ENCODE measurements at places on chromosomes 4 and X. TPM values are rescaled to one million over a fixed set of nuclear protein-coding genes. Genes with fewer than 3 reads are reported as not detected.

STAG2 gene
- 28.2 TPM for total RNA-seq

MAGEC1 gene
- 0.04 TPM for total RNA-seq

NUDT9 gene
- 25.1 TPM for total RNA-seq

ARR3 gene
- total RNA-seq = not detected

AFP gene
- 1.7 TPM for total RNA-seq

TRIM60 gene
- total RNA-seq = not detected

GAGE2A gene
- total RNA-seq = not detected

BTK gene
- 0.15 TPM for total RNA-seq

ADH7 gene
- total RNA-seq = not detected

SH3D19 gene
- 28.2 TPM for total RNA-seq

NXF2B gene
- total RNA-seq = not detected

LUZP4 gene
- total RNA-seq = not detected

DGKK gene
- not detected for total RNA-seq

SPANXB1 gene
- 4.0 TPM for total RNA-seq

HTN1 gene
- total RNA-seq = not detected

SMIM20 gene
- 28.1 TPM for total RNA-seq

NIPAL1 gene
- total RNA-seq = 1.2 TPM

GLRA2 gene
- not detected for total RNA-seq

S100P gene
- total RNA-seq = 70.6 TPM

ALPK1 gene
- 3.9 TPM for total RNA-seq

SMR3B gene
- total RNA-seq = not detected

SLC25A6 gene
- 416 TPM for total RNA-seq

Measured in A549 treated with CpdA at 1 μM for 4 hours (cell line).